ENCODE measurements at places on chromosomes 2 and 18.

DNA sequence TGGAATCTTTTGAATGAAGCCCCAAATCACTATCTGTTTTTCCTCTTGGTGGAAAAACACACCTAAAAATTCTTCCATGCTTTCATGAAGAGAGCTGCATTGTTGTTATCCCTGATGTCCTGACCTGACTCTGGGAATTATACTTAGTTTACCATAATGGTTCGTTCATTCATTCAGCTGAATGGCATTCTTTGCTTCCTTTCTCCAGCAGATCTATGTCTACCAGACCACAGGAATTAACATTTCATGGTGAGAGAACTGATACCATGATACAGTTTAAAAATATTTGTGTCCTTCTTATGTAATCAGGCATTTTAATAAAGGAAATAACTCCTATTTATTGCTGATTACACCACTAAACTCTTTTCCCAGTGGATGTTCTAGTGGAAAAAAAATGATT lies 11.1 kb upstream of the SLC4A10 start:
- DNase-seq: no peak

DNA sequence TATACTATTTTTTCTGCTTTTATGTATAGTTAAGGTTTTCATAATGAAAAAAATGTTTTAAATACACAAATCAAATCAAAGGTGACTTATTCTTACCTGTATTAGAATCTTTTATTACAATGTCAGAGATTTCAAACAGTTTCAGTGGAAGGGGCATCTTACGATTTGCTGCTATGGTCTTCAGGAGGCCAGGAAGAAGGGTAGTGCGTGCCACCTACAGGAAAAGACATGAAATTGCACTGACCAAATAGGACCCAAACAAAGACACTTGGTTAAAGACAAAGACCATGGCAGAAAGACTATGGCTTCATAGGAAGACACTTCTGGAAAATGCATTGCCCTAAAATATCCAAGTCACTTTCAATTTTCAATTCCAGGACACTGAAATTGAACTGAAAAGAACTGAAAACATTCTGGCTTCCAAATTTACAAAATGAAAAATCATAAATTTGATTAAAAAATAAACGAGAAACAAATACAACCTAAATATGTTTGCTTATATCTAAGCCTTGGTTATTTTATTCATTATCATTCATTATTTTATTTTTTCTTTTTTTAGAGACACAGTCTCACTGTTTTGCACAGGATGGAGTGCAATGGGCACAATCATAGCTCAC lies 42.1 kb downstream of the FARSB start:
- no peak for DNase-seq

- DNase-seq: no peak
Measured at GRCh38 chr2:135473567-135473966, 57.5 kb downstream of the ZRANB3 start.

DNA sequence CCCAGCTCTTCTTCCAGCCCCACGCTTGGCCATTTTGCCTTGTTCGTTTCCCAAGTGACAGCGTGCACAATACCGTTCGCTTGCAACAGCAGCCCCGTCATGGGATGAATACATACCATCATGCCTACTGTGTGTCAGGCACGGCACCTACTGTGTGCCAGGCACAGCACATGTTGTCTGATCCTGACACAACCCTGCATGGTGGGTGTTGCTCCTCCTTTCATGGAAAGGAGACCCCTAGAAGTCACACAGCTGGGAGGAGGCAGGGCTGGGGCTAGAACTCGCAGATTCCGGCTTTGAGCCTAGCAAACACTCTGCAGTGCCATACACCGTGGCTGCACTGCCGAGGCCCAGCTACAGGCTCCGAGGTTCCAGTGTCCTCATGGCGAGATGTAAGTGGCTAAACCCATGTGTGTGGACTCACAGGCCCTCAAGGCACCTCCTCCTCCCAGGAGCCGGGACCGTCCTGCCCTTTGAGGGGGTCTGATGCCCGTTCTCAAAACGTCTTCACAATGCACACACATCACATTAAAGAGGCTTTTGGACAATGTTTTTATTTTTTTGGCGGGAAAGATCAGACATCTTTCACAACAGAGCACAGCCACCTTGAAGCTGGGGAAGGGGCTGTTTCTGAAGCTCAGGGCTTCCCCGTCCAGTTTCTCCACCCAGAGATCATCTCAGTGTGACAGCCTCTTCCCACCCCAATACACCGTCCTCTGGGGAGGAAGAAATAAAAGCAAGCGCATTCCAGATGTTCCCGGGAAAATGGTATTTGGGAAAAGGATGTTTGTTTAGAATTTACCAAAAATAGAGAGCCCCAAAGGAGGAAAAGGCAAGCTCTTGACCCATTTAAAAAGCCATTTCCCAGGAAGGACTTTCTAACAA lies 64.9 kb downstream of the HS1BP3 start:
- no peak for DNase-seq

DNA sequence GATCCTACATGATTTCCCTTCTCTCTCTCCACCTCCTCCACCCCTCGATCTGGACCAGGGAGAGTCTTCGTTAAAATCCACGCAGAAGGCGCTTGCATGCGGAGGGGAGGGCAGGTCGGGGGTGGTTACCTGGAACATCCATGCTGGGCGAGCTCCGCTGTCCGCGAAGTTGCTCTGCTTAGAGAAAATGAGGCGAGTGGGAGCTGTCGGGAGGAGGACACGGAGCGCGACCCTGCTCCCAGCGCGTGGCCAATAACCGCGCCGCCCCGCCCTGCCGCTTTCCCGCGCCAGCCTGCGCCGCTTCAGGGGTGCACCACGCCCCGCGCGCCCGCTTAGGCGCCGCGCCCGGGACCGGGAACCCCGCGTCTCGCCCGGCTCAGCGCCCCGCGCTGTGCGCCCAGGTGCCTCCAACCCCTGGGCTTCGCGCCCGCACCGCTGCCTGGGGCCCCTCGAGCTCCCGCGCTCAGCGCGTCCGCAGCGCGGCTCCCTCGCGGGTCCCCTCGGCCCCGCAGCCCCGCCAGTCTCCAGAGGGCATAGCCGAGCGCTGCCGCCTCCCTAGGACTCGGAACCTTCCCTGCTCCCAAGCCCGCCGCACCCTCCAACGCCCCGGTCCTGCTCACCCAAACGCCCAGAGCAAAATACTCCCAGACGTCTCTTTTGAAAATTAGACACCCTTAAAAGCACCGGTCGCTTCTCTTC lies 636 bp downstream of the CBLN2 start:
- no peak for DNase-seq

GRCh38 chr2:142673836-142674235 lies 203.6 kb upstream of the KYNU start:
- no peak for DNase-seq

DNA sequence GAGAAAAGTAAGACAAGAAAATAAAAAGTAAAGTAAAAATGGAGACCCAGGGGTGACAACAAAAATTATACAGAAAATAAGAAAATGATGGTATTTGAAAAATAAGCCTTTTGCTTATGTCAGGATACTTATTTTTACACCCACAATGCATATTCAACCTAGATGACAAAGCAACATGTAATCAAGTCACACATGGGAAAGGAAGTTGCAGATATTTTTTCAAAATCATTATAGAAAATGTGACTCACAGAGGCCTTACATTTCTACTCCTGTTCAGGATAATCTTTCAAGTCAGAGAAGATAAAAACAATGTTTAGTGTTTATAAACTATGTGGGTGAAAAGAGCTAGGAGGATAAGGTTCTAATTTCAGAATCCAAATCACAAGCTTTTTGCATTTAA lies 275.3 kb upstream of the UBE2E3 start:
- DNase-seq: no peak

- DNase-seq: no peak
Measured at GRCh38 chr2:179911569-179911968, 50.2 kb upstream of the ZNF385B start.

GRCh38 chr18:61888622-61889021 lies 4.2 kb downstream of the RNF152 start:
- no peak for DNase-seq

GRCh38 chr2:23211987-23212583 lies 172.9 kb upstream of the KLHL29 start:
- no peak for DNase-seq

DNA sequence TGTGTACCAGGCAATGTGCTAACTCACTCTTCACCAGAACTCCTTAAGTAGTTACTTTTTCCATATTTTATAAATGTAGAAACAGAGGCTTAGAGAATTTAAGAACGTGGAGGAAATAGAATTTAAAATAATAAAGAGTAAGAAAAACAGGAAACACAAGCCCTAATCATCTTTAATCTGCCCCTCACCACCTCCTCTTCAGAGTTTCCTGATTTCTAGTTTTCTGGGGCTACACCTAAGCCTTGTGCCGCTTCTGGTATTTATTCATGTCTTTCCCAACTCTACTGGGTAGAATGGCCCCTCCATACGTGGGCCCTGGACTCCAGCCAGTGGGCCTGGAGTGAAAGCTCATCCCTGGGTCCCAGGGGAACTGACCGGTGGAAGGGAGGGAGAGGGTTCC lies 85.4 kb downstream of the RTN4 start:
- no peak for DNase-seq

- DNase-seq: no peak
Measured at GRCh38 chr2:72118951-72119350, 28.7 kb downstream of the CYP26B1 start.

DNA sequence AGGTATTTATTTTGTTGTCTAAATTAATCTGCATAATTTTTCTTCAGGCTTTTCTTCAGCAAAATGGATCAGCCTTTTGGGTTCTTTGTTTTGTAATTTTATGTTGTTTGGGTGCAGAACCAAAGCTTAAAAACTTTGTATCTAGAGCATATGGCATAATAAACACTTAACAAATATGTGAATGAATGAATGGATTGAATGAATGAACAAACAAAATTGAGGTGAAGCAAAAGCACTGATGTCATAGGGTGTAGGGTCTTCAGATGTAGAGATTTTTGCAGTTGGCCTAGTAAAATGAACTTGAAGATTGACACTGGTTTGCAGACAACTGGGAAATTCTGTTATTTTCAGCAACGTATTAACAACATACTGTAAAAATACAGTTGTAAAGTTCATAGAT lies 17.3 kb downstream of the VAPA start:
- DNase-seq: no peak

DNA sequence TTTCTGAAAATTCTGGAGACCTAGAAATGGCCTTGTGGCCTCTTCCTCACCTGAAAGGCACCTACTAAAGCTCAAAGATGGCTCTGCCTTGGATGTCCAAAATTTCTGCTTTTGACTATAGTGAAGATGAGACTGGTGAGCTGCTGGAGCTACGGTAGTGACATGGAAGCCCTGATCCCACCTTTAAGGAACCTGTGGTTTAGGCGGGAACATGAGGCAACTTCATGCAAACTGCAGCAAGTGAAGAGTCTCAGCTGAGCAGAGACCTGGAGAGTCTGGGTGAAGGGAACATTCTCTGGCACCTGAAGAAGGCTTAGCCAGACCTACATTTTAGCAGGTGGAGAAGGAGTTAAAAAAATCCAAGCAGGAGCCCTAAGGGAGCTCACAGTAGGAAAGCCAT lies 40.0 kb downstream of the GORASP2 start:
- DNase-seq: no peak

DNA sequence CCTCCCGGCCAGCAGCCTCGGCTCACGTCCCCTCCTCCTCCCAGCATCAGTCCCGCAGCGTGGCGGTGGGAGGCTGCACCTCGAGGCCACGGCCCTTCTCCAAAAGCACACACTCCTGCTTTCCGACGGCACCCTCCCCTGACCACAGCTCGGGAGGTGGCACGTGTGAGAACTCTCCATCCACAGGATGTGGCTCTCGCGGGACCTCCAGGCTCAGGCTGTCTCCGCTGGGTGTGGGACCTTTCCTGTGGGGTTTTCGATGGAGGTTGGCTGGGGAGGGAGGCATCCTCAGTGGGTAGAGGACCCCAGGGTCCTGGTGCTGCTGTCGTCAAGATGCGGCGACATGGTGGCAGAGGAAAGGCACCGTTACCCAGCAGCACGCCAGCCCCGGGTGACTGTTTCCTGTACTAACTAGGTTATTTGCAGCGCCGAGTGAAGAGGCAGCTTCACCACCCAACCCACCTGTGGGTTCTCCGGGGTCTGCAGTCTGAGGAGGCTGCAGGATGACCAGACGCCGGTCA lies 42.8 kb upstream of the KCNG2 start:
- DNase-seq: no peak

- no peak for DNase-seq
Measured at GRCh38 chr2:68767996-68768395, 33.4 kb downstream of the ARHGAP25 start.

- no peak for DNase-seq
Measured at GRCh38 chr2:240966457-240966905, 31.9 kb upstream of the SNED1 start.

- DNase-seq: no peak
Measured at GRCh38 chr18:55376387-55376786, 211.6 kb downstream of the TCF4 start.

DNA sequence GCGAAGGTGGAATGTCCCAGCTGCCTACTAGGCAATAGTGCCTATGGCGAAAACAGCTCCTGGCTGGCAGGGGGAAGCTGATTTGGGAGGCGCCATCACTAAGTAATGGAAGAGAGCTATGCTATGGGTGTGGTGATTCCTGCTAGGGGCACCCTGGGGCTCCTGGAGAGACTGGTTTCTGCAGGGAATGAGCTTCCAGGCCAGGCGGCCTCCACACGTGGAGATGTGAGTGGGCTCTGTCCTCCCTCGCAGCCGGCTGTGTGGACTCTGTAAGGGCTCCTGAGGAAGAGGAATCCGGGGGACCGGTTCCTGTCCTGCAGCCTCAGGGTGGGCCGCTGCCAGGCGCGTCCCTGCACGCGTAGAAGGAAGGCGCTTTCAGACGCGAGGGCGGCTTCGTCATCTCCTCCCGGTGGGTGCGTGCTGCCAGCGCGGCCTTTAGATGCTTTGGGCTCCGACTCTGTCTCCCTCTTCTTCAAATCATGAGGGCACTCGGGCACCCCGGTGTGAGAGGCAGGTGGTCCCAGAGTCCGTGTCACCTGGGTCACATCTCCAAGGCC lies 55.5 kb upstream of the ANKRD62 start:
- no peak for DNase-seq

DNA sequence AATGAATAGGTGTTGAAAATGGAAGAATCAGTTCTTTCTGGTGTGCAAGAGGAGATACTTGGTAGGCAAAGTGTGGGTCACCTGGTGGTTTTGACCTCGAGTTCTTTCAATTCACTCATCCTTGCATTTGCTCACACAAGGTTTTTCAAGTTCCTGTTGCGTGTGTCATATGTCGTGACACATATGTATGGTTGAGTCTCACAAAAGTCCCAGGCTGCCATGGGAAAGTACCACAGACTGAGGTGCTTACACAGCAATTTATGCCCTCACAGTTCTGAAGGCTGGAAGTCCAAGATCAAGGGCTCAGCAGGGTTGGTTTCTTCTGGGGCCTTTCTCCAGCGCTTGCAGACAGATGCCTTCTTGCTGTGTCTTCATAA lies 64.4 kb downstream of the NCK2 start:
- DNase-seq: no peak

GRCh38 chr2:36450466-36451196 lies 95.1 kb downstream of the CRIM1 start:
- no peak for DNase-seq

All from urinary bladder (tissue), 4 donors.